Frontal cortex (tissue), 4 donors: ENCODE measurements at places on chromosomes 1 and 21. TPM values are rescaled to one million over a fixed set of nuclear protein-coding genes. Genes with fewer than 3 reads are reported as not detected.

NLRP3 gene
- 0.82 TPM for total RNA-seq

- no peak for DNase-seq
These were observed 250.8 kb downstream of the KCNJ6 start for GRCh38 chr21:37665230-37666024.

LEPR gene
- 9.8 TPM for total RNA-seq

- no peak for DNase-seq
These were observed 8.7 kb downstream of the CAPN2 start for GRCh38 chr1:223720971-223721591.

- no peak for DNase-seq
These were observed 47.1 kb upstream of the INSL5 start for GRCh38 chr1:66848193-66848592.

- DNase-seq = no peak
These were observed 26.6 kb downstream of the NUAK2 start for GRCh38 chr1:205294934-205295333.

GRCh38 chr1:10179406-10180091 is 30.8 kb upstream of the KIF1B start:
- peak; percentile 42 for DNase-seq
